ENCODE measurements at places on chromosomes 5 and 9. TPM values are rescaled to one million over a fixed set of nuclear protein-coding genes. Genes with fewer than 3 reads are reported as not detected.

Gene RNF208
- total RNA-seq = 2.0 TPM

Gene QRFP
- total RNA-seq = not detected

Gene SH3RF2
- 3.2 TPM for total RNA-seq

Gene PLPP1
- 37.5 TPM for total RNA-seq

Gene PROB1
- 0.19 TPM for total RNA-seq

Gene TLR4
- total RNA-seq = 0.31 TPM

Gene AGXT2
- not detected for total RNA-seq

Gene WDR31
- 0.88 TPM for total RNA-seq

Gene IRX2
- 1.5 TPM for total RNA-seq

Gene MRPL36
- 118 TPM for total RNA-seq

Gene C7
- not detected for total RNA-seq

Gene RNF183
- total RNA-seq = 0.09 TPM

Data from A549 treated with RU486 at 1 μM for 4 hours (cell line).